Heart right ventricle (tissue), 16 donors: ENCODE measurements at places on chromosomes 13 and 19. TPM values are rescaled to one million over a fixed set of nuclear protein-coding genes. Genes with fewer than 3 reads are reported as not detected.

- no peak for DNase-seq
Measured at GRCh38 chr19:46886546-46887239, 25.9 kb downstream of the ARHGAP35 start.

GRCh38 chr19:33876192-33876591 is 79.5 kb downstream of the KCTD15 start:
- DNase-seq: no peak

DNA sequence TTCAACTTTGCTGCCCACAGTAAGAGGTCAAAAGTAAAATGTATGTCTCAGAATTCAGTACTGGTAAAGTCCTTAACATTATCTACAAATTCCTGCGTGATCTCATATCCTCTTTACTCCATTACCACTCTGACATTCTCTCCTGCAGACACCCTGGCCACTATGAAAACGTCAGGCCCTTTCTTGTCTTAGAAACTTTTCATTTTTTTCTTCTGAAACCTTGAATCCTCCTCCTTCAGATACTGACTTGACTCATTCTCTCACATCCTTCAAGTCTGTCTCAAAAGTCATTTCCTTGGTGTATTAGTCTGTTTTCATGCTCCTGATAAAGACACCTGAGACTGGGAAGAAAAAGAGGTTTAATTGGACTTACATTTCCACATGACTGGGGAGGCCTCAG is 262.3 kb downstream of the POU4F1 start:
- no peak for DNase-seq

DNA sequence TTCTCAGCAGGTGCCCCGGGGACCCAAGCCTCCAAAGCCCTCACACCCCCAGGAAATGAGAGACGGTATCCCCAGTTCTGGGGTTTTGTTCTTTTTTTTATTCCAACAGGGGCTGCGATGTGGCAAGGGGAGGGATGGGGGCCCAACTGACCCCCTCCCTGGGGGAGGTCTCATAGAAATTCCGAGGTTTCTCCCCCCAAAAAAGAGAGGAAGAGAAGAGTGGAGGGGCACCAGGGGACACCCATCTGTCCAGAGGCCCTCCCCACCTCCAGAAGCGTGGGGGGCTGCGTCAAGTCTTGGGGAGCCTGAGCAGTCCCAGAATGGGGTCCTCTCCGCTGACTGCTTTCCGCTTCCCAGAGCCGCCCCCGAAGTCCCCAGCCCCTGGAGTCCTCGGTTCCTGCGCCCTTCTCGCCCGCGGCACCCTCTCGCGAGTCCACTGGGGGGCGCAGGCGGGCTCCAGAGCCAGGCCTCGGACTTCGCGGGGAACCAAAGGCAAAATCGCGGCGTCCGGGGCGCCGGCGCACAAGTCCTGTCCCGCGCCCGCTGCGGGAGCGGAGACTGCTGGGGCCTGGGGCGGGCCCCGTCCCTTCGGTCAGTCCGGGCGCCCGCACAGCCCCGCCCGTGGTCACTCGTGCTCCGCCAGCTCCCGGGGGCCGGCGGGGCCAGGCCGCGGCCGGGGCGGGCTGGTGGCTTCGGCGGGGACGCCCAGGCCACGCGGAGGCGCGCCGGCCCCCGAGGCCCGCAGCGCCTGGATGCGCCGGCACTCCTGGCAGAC is 4.4 kb upstream of the ATP1A3 start:
- DNase-seq: no peak

GRCh38 chr13:23992781-23993679 is 95.7 kb upstream of the C1QTNF9B start:
- DNase-seq: no peak

The NBEA gene
- polyA plus RNA-seq: 6.3 TPM

- DNase-seq: peak; percentile 36
Measured at GRCh38 chr13:112968910-112969691, at the start of gene MCF2L. Gene MCF2L, plus strand, starts transcription at chr13:112969214. Its CDS starts 166 bp downstream, at chr13:112969380.

DNA sequence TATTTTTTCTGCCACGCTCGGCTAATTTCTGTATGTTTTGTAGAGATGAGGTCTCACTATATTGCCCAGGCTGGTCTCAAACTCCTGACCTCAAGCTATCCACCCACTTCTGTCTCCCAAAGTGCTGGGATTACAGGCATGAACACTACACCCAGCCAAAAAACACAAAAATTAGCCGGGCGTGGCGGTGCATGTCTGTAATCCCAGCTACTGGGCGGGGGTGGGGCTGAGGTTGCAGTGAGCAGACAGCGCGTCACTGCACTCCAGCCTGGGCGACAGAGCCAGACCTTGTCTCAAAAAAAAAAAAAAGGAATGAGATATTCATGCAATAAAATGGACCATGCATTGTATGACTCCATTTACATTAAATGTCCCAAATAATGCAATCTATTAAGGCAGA is 32.2 kb downstream of the VASP start:
- DNase-seq: no peak
